ENCODE measurements at places on chromosomes 4 and X.

- peak; percentile 2 for DNase-seq
Measured at GRCh38 chr4:127309369-127310102, 323.2 kb upstream of the INTU start.

- peak; percentile 58 for DNase-seq
Measured at GRCh38 chr4:115117651-115118050, 4.2 kb upstream of the NDST4 start.

GRCh38 chrX:9880237-9880636 lies 86.9 kb upstream of the CLDN34 start:
- DNase-seq: no peak

GRCh38 chrX:150731795-150732194 lies 38.6 kb downstream of the MTMR1 start:
- peak; percentile 38 for DNase-seq

GRCh38 chrX:10923466-10923865 lies 187.7 kb upstream of the HCCS start:
- DNase-seq: no peak

- no peak for DNase-seq
Measured at GRCh38 chrX:21800344-21800770, 39.1 kb upstream of the MBTPS2 start.

Data from A673 (cell line).